Epithelial cell of proximal tubule (primary cell): ENCODE measurements at places on chromosomes 4 and X.

DNA sequence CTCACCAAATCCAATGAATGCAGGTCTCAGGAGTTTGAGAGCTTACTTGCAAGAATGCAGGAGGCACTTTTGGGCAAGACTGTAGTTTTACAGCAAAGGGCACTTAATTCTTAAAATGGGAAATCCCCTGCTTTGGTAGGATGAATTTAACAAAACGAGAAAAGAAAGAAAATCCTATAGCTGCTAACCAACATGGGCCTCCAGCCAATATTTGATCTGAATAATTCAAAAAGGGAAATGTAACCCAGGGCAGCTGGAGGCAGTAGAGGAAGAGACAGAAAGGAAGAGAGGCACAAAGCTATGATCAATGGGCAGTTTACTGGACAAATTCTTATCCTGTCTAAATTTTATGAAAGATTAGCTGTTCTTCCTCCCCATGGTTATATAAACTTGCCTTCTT is 142.3 kb downstream of the SH3KBP1 start:
- no peak for DNase-seq

DNA sequence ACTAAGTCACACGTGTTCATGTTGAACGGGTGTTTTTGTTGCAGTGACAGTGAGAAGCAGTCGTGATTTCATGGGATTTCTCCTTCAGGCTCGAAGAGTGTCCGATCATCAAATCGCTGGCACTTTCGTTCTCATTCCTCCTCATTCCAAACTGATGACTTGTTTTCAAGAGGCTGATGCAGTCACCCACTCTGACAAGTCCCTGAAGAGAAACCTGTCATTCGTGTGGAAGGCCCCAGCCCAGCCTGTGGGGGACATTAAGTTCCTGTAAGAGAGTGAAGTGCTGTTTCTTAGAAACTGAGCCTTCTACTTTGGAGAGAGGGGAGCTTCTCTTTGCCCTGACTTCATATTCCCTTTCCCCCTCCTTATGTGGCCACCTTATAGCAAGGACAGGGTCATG is 8.0 kb downstream of the REELD1 start:
- DNase-seq = no peak

GRCh38 chrX:102580891-102581290 is 18.4 kb upstream of the ARMCX5 start:
- DNase-seq = no peak

GRCh38 chr4:24158031-24158430 is 268.2 kb upstream of the PPARGC1A start:
- no peak for DNase-seq

GRCh38 chr4:157045507-157046127 is 30.3 kb upstream of the GLRB start:
- DNase-seq = peak; percentile 43

- DNase-seq = no peak
These were observed 141.8 kb downstream of the RASL11B start for GRCh38 chr4:53003959-53004358.

DNA sequence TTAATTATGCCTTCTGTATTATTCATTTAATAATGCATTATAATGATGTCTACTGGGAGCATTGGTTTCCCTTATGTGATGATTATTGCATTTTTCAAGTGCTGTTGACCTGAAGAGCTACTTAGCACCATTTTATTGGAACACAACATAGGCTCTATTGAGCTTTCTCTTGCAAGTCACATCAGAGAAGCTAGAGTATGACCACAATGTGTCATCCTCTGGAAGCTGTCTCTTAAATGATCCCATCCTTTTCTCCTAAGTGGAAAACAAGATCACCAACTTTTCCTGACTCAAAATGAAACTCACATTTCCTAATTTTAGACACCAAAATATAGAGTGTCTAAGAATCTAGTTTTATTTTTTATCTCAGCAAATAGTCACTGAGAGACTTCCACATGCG is 1451.9 kb downstream of the PCDH7 start:
- DNase-seq = no peak

- DNase-seq = no peak
These were observed 21.4 kb downstream of the MAGEB17 start for GRCh38 chrX:16188687-16189086.

GRCh38 chrX:13110433-13111324 is 66.3 kb upstream of the FAM9C start:
- peak; percentile 83 for DNase-seq

DNA sequence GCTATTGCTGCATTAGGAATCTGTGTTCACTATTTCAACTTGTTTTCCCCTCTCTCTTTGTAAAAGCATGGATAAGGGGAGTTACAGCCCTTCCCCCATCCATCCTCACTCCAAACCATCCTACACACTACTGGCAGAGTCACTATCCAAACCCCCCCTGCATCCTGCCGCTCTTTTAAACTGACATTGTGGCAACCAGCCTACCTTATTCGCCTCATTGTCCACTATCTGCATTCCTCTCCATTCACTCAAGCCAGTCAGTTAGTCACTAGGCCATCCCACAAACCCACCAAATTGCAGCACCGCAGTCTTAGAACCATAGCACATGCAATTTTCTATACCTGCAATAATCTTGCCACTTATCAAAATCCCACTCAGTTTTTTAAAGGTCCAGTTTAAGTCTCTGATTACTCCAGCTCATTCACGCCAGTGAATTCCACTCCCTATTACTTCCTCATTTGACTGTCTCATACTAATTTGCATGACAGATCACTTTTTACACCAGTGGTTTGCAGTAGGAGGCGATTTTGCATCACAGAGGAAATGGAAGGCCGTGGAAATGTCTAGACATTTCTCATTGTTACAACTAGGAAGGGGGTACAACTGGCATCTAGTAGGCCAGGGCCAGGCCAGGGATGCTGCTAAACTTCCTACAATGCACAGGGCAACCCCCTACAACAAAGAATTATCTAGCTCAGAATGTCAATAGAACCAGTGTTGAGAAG is 181.8 kb downstream of the HS6ST2 start:
- no peak for DNase-seq

- no peak for DNase-seq
These were observed 36.0 kb upstream of the GABRA2 start for GRCh38 chr4:46425775-46426400.

- DNase-seq = no peak
These were observed 3.4 kb downstream of the ENOPH1 start for GRCh38 chr4:82433791-82434190.

GRCh38 chr4:189313064-189313463 is 627.6 kb upstream of the FRG1 start:
- DNase-seq = no peak

DNA sequence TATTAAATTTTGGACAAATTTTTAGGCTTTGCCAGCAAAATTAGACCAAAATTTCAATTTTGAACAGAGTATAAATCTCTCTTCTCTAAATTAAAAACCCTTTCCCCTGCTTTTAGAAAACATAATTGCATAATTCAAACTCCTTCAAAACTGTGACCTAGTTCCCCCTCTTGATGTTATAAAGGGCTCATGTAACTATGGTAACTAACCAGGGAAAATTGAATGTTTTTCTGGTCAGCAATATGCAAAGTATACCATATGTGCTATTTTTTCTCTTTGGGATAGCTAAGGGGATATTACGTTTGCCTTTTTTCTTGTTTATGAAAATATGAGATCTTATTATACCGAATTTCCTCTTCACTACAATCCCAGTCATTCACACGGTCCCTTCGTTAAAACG is 5.1 kb upstream of the ING2 start:
- DNase-seq = no peak

GRCh38 chr4:97770222-97770621 is 373.1 kb downstream of the STPG2 start:
- DNase-seq = no peak

- no peak for DNase-seq
These were observed 25.9 kb upstream of the PRDM5 start for GRCh38 chr4:120948382-120948781.

DNA sequence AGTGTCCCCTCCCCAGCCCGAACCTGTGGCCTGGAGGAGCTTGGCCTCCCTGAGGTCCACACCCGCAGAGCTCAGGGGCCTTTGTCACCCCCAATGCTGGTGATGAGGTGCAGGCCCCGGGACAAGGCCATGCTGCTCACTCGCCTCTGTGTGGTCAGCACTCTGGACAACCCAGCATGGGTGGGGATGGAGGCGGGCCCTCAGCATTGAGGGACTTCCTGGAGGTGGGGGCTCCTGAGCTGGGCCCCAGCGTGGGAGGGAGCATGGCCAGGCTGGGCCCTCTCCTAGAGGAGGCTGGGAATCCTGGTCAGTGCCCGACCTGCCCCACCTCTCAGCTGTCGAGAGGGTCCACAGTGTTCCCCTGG is 30.6 kb downstream of the TACC3 start:
- no peak for DNase-seq

DNA sequence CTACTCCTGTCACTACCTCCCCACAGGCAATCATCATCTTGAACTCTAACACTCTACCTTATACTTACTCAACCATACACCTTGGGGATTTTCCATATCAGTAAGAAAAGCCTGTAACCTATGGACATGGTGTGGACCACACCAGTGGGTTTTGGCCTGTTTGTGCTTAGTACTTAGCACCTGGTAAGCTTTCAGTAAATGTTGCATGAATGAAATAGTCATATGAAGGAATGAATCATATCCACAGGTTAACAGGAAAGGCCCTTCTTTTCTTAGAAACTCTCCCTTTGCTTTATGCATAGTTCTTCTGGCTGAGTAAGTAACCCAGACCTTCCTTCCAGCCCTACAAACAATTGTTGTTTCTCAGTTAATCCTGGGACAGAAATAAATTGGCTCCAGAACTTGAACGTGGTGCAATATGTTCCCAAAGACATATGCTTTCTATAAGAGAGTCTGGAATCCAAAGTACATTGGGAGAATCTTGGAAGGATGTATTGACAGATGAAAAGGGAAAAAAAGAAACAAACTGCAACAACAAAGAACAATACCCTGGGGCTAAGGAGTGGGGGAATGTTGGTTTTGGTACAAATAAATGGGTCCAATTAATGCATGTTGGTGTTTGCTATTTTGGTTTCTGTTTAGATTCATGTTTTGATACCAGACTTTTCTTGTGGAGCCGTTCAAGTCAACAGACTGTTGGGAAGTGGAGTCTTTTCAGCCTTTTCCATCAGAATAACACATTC is 27.8 kb downstream of the RASL11B start:
- no peak for DNase-seq

DNA sequence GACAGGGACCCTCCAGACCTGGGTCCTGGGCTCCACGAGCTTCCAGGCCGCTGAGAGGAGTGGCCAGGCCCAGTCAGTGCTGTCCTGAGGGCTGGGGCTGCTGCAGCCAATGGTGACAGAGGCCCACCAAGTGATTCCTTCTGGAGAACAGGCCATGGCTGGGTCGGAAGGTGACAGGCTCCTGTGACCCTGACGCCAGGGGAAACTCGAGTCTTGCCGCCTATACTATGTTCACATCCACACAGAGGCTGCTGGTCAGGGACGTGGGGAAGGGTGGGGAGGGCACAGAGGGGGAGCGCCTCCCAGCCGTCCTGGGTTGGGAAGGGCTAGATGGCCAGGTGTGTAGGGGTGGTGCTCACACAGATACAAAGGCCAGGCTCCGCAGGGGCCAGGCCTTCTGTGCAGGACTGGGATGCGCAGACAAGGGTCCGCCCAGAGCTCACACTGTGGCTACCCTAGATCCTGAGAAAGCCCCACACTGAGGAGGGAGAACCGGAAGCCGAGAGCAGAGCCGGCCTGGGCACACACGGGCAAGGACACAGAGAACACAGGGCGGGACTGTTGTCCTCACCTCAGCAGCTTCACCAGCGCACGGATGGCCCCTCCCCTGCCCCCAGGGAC is 81.4 kb downstream of the HTRA3 start:
- no peak for DNase-seq

GRCh38 chr4:81084029-81084428 is 53.5 kb downstream of the BMP3 start:
- peak; percentile 15 for DNase-seq

DNA sequence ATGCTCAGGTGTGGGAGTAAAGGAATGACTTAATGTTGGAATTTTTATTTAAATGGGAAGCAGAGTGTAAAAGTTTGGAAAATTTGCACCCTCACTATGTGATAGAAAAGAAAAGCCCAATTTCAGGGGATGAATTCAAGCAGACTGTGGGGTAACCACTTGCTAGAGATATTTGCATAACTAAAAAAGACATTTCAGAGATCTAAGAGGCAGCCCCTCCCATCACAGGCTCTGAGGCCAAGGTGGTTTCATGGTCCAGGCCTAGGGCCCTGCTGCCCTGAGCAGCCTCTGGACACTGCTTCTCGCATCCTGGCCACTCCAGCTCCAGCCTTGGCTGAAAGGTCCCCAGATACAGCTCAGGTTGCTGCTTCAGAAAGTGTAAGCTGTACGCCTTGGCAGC is 5.9 kb upstream of the XPNPEP2 start:
- DNase-seq = no peak
